ENCODE measurements at places on chromosomes 16 and 17. TPM values are rescaled to one million over a fixed set of nuclear protein-coding genes. Genes with fewer than 3 reads are reported as not detected.

DNA sequence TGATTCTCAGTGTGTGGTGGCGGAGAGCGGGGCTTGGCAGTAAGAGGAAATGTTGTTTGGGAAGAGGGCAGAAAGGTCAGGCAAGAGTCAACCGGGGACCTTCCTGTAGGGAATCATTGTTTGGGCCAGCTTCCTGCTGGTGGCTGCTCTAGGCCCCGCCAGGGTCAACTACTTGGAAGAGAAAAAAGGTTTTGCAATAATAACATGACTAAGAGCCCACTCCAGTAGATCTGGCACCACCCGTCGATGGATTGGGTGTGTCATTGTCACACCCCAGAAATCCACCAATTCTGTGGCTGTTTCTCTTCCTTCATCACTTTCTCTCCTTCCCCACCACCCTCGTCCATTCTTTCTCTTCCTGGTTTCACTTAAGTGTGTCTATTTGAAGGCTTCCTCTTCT is 4.2 kb upstream of the KRT24 start:
- H3K27me3 ChIP-seq = peaks cover 2% of the 10 kb centered on the region
- no peaks in the 10 kb centered on the region for H3K4me1 ChIP-seq
- no peaks in the 10 kb centered on the region for H3K36me3 ChIP-seq
- DNase-seq = no peak
- H3K4me3 ChIP-seq = no peak overlapping the region
- H3K27ac ChIP-seq = no peak overlapping the region

GRCh38 chr16:72927199-72928089 is 120.5 kb downstream of the ZFHX3 start:
- H3K36me3 ChIP-seq = no peaks in the 10 kb centered on the region
- H3K4me3 ChIP-seq = no peak overlapping the region
- no peaks in the 10 kb centered on the region for H3K27me3 ChIP-seq
- peak; percentile 89 for DNase-seq

DNA sequence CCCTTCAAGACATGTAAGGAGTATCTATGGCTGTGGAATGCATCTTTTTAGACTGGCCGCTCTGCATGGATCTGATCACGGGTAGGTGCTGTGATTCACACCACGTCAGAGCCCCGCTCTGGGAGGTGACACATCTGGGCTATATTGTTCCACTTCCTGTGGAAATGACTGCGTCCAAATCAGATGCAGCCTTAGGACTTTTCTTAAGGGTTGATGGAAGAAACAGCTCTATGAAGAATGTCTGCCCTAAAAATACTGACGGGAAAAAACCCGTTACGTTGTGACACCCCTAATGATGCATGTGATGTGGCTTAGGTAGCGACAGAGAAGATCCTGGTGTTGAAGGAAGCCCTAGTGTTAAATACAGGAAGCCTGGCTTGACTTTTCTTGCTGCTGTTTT is 12.2 kb downstream of the BANP start:
- no peak overlapping the region for H3K27ac ChIP-seq
- H3K27me3 ChIP-seq = no peaks in the 10 kb centered on the region
- DNase-seq = peak; percentile 94
- H3K4me1 ChIP-seq = peaks cover 8% of the 10 kb centered on the region

DNA sequence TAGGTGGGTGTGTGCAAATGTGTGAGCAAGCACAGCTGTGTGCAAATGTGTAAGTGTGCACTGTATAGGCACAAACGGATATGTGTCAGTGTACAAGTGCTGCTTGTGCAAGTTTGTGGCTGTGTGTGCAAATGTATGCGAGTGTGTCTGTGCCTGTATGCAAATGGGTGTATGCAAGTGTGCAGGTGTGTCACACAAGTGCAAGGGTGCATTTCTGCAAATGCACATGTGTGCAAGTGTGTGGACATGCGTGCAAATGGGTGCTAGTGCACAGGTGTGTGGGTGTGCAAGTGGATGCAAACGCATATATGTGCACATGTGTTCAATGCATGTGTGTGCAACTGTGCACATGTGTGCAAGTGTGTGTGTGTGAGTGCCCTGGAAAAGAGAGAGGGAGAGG is 76.5 kb upstream of the TNRC6C start:
- no peak overlapping the region for H3K4me3 ChIP-seq
- no peaks in the 10 kb centered on the region for H3K36me3 ChIP-seq
- DNase-seq = no peak
- H3K27me3 ChIP-seq = peaks cover 6% of the 10 kb centered on the region

GRCh38 chr17:55144518-55144917 is 120.2 kb upstream of the HLF start:
- H3K27ac ChIP-seq = no peak overlapping the region
- H3K4me3 ChIP-seq = no peak overlapping the region
- no peaks in the 10 kb centered on the region for H3K4me1 ChIP-seq
- H3K27me3 ChIP-seq = no peaks in the 10 kb centered on the region
- DNase-seq = no peak

GRCh38 chr16:11698271-11698689 is 30.0 kb downstream of the SNN start:
- no peak overlapping the region for H3K27ac ChIP-seq
- H3K36me3 ChIP-seq = peaks cover 15% of the 10 kb centered on the region
- DNase-seq = no peak
- no peaks in the 10 kb centered on the region for H3K27me3 ChIP-seq
- no peak overlapping the region for H3K4me3 ChIP-seq

DNA sequence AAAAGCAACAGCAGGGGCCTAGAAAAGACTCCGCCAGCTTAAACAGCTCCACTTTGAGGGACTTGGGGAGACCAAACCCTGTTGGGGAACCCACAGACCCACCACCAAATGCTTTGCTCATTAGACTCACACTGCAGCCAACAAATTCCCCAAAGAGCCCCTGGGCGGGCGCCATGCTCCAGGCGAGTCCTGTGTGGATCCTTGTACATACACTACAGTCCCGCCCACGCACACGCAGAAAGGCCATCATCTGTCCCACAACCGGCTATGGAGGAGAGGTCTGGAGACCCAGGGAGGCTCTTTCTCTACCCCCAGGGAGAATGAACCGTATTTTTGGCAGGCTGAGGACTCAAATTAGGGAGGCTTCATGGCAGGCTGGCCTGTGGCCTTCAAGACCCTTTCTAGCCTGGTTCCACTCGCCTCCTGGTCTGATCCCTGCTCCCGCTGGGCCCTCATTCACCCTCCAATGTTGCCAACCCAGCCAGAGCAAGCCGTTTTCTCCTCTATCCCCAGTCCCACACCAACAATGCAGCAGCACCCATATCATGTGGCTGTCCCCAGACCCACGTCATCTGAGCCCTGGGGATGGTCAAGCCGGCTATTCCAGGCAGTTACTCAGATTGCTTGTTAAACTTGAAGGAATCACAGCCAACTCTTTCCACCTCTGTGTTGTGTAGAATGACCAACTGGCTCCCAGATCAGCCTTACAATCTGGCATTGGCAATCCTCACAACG is 27.2 kb downstream of the ZNF423 start:
- DNase-seq = no peak
- H3K4me1 ChIP-seq = no peaks in the 10 kb centered on the region
- H3K36me3 ChIP-seq = no peaks in the 10 kb centered on the region
- no peak overlapping the region for H3K27ac ChIP-seq

GRCh38 chr17:67239597-67239996 is 5.4 kb downstream of the HELZ start:
- peak overlapping the region; percentile 10 for H3K27ac ChIP-seq
- H3K4me3 ChIP-seq = no peak overlapping the region
- peaks cover 2% of the 10 kb centered on the region for H3K36me3 ChIP-seq
- DNase-seq = peak; percentile 74

DNA sequence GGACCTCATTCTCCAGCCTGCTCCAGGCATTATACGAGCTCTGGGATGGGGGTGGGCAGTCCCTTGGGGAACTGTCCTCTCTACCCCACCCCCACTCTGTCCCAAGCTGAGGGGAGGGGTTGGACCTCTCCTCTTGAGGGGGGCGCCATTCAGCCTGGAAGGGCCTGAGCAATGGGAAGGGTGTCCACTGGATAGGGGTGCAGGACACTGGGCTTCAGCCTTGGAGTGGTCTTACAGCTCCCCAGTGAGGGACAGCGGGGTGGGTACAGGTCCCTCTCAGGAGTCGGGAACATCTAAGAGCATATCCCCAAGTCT is 9.5 kb upstream of the CBX8 start:
- H3K27ac ChIP-seq = no peak overlapping the region
- H3K27me3 ChIP-seq = peaks cover 92% of the 10 kb centered on the region
- DNase-seq = no peak
- H3K4me1 ChIP-seq = no peaks in the 10 kb centered on the region
- H3K36me3 ChIP-seq = no peaks in the 10 kb centered on the region

DNA sequence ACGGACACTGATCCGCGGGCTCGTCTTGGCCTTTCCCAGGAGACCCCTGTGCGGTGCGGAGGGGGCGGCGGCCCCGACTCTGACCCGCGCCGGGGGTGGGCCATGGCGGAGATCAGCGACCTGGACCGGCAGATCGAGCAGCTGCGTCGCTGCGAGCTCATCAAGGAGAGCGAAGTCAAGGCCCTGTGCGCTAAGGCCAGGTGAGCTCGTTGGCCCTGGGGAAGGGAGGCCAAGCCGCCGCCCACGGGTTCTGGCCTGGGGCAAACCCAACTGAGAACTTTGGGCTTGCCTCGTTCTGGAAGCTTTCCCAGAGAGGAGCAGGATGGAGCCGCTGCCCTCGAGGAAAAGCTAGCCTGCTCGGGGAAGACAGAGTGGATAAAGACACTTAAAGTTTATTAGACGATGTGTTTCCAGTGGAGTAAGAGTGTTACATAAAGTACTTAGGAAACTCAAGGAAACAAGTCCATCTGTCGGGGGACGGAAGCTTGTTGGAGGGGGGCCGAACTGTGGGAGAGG is 540 bp downstream of the PPP4C start:
- H3K36me3 ChIP-seq = peaks cover 28% of the 10 kb centered on the region
- no peak for DNase-seq
- peaks cover 13% of the 10 kb centered on the region for H3K4me1 ChIP-seq
- peak overlapping the region; percentile 95 for H3K27ac ChIP-seq
- peak overlapping the region; percentile 89 for H3K4me3 ChIP-seq

DNA sequence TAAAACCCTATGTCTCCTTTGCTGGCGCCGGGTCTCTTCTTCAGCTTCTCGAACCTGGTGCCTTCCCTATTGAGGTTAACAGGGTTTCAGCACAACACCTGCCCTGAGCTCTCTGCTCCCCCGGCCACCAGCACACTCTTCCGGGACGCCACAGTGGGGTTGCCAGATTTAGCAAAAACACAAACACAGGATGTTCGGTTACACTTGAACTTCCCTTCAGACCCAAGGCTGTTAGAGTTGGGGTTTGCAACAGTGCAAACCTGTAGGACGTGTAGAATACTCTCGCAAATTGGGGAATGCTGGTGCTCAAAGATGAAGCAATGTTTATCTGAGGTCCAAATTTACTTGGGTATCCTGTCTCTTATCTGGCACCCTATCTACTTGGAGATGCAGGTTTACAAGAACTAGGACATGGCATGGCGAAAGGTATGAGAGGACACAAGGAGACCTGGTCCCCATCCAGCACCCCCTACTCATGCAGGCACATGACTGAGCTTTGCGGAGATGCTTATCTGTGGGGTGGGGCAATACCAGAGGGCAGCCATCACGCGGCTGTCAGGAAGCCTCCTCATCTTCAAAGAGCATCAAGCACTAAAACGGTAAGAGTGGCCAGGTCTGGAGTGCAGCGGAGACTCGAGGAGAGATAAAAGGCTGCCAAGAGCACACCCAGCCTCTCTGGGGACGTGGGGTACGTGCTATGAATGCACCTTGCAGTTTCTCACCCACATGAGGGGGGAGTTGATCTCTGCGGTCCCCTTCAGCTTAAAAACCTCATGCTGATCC is 52.8 kb downstream of the SDK2 start:
- H3K27ac ChIP-seq = no peak overlapping the region
- no peak for DNase-seq
- H3K4me3 ChIP-seq = no peak overlapping the region
- no peaks in the 10 kb centered on the region for H3K36me3 ChIP-seq

- H3K4me1 ChIP-seq = no peaks in the 10 kb centered on the region
- DNase-seq = no peak
- H3K27ac ChIP-seq = no peak overlapping the region
Observed at GRCh38 chr17:21462237-21462636, 86.1 kb downstream of the KCNJ12 start.

- DNase-seq = no peak
- H3K4me1 ChIP-seq = peaks cover 3% of the 10 kb centered on the region
- no peaks in the 10 kb centered on the region for H3K36me3 ChIP-seq
- no peaks in the 10 kb centered on the region for H3K27me3 ChIP-seq
Observed at GRCh38 chr17:73765824-73766563, 121.7 kb upstream of the SDK2 start.

DNA sequence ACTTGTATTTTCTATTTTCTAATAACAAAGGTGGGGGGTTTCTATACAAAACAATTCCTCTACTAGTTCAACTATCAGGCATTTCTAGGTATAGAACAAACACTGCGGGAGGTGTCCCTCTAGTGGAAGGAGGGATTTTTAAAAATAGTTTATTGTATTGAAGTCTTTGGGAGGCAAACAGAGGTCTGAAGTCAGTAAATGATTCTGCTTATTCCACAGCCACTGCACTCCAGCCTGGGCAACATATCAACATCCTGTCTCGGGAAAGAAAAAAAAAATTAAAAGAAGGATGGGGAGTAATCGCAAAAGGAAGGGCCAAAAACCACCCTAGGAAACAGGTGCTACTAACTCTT is 648 bp upstream of the ERCC4 start:
- DNase-seq = peak; percentile 70
- H3K4me3 ChIP-seq = peak overlapping the region; percentile 20
- no peak overlapping the region for H3K27ac ChIP-seq
- H3K27me3 ChIP-seq = no peaks in the 10 kb centered on the region
- H3K4me1 ChIP-seq = peaks cover 12% of the 10 kb centered on the region

DNA sequence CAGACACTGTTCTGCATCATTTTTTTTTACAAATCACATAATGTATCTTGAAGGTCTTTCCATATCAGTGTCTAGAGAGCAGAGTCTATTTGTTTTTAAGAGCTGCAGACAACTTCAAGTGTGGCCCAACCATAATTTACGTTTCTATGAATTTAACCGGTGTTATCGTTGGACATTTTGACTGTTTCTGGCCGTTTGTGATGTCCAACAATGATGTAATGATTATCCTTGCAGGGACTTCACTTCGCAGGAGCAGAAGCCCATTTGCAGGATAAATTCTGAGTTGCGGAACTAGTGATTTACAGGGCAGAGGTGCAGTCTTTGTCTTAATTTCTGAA is 26.9 kb upstream of the HLF start:
- H3K36me3 ChIP-seq = no peaks in the 10 kb centered on the region
- peak overlapping the region; percentile 24 for H3K4me3 ChIP-seq
- DNase-seq = no peak
- H3K27me3 ChIP-seq = peaks cover 3% of the 10 kb centered on the region

GRCh38 chr16:30753596-30753995 is 5.4 kb downstream of the PHKG2 start:
- no peak overlapping the region for H3K4me3 ChIP-seq
- no peak overlapping the region for H3K27ac ChIP-seq
- peaks cover 27% of the 10 kb centered on the region for H3K36me3 ChIP-seq
- peaks cover 2% of the 10 kb centered on the region for H3K4me1 ChIP-seq
- no peaks in the 10 kb centered on the region for H3K27me3 ChIP-seq

GRCh38 chr16:11603331-11603750 is 16.6 kb upstream of the LITAF start:
- H3K4me3 ChIP-seq = no peak overlapping the region
- H3K27ac ChIP-seq = no peak overlapping the region
- no peaks in the 10 kb centered on the region for H3K36me3 ChIP-seq
- peaks cover 2% of the 10 kb centered on the region for H3K4me1 ChIP-seq
- no peaks in the 10 kb centered on the region for H3K27me3 ChIP-seq

GRCh38 chr16:1078579-1079021 is 6.1 kb downstream of the SSTR5 start:
- no peaks in the 10 kb centered on the region for H3K4me1 ChIP-seq
- no peaks in the 10 kb centered on the region for H3K27me3 ChIP-seq
- peak; percentile 68 for DNase-seq
- no peaks in the 10 kb centered on the region for H3K36me3 ChIP-seq
- H3K4me3 ChIP-seq = no peak overlapping the region

The ZNF469 gene
- total RNA-seq = 1.3 TPM

The TCAP gene
- 0.26 TPM for total RNA-seq

The SLC22A31 gene
- total RNA-seq = 0.17 TPM

Measured in fibroblast of lung (primary cell).